ENCODE measurements at places on chromosomes 3 and 15.

DNA sequence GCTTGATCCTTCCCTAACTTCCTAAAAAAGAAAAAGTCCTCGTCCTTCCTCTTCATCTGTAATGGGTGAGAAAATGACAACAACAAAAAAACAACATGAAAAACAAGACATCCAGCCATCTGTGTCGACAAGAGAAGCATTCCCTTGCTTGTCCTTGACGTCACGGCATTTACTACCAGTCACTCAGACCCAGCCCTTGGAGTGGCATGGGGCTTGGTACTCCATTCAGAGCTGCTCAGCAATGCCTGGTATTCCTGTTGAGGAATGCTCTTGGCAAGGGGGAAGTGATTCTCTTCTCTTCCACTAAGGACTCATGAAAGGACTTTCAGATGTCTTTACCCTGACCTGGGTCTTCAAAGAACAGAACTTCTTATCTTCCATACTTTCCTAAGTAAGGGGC is 339.7 kb upstream of the RASGRP1 start:
- no peak for DNase-seq

- DNase-seq = no peak
These were observed 74.1 kb upstream of the SYN2 start for GRCh38 chr3:11930084-11930483.

DNA sequence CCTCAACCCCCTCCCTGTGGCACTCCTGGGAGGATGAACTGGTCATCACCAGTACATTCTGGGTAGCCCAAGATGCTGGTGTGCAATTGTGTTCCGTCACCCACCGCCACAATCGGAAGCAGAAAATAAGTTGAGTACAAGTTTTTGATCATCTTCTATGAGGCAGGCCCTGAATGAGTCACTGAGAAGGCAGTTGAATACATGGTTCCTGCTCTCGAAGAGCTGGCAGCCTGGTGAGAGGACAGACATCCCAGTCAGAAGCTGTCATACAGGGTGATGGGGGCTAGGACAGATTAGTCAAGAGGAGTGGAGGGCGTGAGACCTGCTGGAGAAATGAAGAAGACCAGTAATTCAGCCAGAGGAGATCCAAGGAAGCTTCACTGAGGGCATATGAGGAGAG is 6.2 kb downstream of the CEMIP start:
- DNase-seq = no peak

DNA sequence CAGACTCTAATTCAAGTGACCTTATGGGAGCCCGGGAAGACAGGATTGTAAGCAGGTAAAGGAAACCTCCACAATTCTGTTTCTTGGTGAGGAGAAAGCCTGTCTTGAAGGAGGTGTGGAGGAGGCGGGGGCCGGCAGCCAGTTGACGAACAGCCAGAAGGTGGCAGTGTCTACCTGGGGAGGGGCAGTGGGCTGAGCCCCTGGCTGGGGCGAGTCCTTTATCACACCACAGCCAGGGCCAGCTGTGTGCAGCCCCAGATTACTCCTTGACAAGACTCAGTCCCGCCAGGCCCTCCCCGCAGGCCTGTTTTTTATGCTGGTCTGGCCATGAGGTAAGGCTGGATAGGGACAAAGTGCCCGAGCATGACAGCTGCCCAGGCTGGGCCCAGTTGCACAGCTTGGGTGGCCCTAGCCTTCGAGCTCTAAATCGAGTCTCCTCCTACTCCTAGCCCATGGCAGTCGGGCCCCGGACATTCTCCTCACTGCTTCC is 40.9 kb upstream of the IDH2 start:
- peak; percentile 39 for DNase-seq

- DNase-seq = peak; percentile 19
These were observed 74.6 kb downstream of the TGFBR2 start for GRCh38 chr3:30680789-30681648.

GRCh38 chr15:90810354-90810753 is 58.0 kb upstream of the FURIN start:
- no peak for DNase-seq

GRCh38 chr3:150775001-150775599 is 12.1 kb upstream of the SIAH2 start:
- DNase-seq = no peak

DNA sequence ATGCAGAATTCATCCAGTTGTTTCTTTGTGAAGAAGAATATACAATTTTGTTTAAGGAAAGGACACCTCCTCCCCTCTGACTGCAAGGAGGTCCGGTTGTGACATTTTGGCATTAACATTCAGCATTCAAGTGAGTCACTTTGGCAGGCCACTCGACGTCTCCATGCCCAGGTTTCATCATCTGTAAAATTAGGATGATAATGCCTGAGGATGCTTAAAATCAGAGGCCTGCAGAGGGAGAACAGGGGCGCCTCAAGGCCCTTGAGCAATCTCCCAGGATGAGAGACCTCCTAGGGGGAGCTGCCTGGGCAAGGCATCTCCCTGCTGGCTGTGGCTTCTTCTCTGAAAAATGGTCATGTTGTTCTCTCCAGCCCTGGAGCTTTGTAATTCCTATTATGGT is 236.0 kb downstream of the CACNA2D3 start:
- DNase-seq = no peak

- peak; percentile 63 for DNase-seq
These were observed 4.6 kb downstream of the TMEM266 start for GRCh38 chr15:76064375-76064774.

GRCh38 chr3:21665444-21666100 is 85.4 kb downstream of the ZNF385D start:
- DNase-seq = peak; percentile 54

DNA sequence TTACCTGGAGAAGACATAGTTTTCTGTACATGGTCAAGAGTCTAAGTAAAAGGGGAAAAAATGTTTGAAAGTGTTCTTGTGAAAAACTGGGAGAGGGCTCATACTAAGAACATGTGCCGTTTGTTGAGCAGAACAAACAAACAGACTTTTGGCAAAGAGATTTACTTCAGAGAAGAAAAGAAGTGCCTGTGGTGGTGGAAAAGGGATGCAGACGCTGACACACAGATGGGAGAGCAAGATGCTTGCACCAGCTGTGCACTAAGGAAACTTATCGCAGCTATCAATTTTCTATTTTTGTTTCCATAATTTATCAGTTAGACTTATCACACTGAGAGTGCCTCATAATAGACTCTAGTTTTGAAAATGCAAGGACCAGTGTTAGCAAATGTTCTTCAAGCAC is 259.6 kb upstream of the PDZRN3 start:
- no peak for DNase-seq

- DNase-seq = peak; percentile 8
These were observed 234.2 kb upstream of the MCTP2 start for GRCh38 chr15:93997071-93997658.

GRCh38 chr3:100681496-100681895 is 27.8 kb upstream of the TFG start:
- no peak for DNase-seq

DNA sequence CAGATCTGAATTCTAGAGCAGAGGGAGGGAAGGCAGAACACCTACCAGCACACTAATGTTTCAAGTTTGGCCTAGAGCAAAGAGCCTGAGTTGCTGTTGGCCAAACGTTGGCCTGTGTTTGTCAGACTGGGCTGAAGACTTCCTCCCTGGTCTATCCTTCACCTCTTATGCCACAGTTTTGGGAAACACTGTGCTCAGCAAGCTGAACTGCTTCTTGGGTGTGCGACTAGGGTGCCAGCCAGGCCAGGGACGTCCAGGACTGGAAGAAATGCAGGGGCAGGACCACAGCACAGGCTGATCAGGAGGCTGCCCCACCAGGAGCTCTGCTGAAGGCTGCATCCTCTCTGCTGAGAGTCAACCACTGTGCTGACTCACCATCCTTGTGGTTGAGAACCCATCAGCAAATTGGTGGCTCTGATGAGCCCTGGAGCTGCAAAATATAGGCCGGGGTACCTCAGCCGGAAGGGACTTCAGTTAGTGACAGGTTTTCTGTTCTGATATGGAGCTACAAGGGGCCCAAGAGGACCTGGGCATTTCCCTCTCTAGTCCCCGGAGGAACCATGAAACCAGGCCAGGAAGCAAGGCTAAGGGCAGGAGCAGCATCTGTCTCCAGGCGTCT is 131.6 kb upstream of the RASGRP1 start:
- no peak for DNase-seq

GRCh38 chr3:112875561-112875960 is 28.9 kb upstream of the CD200R1L start:
- DNase-seq = no peak

GRCh38 chr3:178170698-178171535 is 365.3 kb upstream of the KCNMB2 start:
- DNase-seq = no peak

DNA sequence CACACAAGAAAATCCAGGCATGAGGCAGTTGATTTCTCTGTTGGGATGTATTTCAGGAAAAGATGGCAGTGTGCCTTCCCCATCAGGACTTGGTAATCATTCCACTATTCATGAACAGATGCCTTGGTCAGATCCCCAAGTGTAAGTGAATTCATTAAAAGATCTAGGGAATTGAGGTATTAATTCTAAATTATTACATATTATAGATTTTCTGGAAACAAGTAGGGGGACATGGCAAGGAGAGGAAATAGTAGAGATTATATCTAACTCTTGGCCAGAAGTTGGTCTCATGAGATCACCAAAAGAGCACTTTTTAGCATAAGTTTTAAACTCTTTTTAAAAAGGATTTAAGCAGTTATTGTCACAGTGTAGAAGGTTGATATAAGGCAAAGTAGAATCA is 74.4 kb upstream of the MDFIC2 start:
- DNase-seq = no peak

DNA sequence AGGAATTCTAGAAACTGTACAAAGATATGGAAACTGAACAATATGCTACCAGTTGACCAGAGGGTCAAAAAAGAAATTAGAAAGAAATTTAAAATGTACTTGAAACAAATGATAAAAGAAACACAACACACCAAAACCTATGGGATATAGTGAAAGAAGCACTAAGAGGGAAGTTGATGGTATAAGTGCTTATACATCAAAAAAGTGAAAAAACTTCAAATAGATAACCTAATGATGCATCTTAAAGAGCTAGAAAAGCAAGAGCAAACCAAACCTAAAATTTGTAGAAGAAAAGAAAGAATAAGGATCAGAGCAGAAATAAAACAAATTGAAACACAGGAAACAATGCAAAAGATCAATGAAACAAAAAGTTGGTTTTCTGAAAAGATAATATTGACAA is 68.2 kb downstream of the TFDP2 start:
- DNase-seq = no peak

- no peak for DNase-seq
These were observed 34.9 kb upstream of the POLR2M start for GRCh38 chr15:57671636-57672035.

GRCh38 chr3:42349765-42350594 is 60.4 kb downstream of the LYZL4 start:
- DNase-seq = peak; percentile 75

GRCh38 chr3:17979911-17980310 is 237.5 kb upstream of the TBC1D5 start:
- no peak for DNase-seq

DNA sequence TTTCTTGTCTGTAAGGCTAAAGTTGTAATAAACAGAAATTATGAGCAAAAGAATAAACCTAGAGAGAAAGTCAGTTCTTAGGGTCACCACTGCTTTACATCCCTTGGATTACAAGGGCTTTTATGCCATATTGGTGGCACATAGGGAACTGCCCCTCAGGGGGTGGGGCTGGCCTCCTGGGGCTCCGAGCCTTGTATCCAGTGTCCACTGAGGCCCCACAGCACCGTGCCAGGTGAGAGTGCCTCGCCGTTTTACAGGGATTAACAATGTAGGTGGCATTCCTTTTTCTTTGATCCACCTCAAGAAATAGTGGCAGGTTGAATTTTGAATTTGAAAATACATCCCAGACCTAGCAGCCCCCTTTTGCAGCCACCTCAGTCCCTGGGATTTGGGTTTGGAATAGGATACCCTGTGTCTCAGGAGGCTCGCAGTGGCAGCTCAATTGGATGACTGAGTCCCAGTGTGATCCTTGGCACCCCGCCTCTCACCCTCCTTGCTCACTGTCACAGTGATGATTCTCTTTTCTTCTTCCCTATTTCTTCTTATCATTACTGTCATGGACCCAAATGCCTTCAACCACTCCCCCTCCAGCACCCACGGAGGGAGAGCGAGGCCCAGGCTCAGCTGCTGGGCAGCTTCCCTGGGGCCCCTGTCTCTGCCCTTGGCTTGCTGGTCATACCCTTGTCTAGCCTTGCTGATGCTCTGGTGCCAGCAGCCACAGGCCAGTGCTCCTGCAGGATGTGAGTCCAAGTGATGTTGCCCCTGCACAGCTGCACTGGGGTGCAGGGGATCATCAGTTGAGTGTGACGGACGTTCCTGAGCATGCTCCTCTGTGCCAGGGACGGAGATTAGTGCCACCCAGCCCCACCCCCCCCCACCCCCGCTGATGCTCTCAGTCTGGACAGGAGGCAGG is 137.9 kb downstream of the DNAJB8 start:
- no peak for DNase-seq

DNA sequence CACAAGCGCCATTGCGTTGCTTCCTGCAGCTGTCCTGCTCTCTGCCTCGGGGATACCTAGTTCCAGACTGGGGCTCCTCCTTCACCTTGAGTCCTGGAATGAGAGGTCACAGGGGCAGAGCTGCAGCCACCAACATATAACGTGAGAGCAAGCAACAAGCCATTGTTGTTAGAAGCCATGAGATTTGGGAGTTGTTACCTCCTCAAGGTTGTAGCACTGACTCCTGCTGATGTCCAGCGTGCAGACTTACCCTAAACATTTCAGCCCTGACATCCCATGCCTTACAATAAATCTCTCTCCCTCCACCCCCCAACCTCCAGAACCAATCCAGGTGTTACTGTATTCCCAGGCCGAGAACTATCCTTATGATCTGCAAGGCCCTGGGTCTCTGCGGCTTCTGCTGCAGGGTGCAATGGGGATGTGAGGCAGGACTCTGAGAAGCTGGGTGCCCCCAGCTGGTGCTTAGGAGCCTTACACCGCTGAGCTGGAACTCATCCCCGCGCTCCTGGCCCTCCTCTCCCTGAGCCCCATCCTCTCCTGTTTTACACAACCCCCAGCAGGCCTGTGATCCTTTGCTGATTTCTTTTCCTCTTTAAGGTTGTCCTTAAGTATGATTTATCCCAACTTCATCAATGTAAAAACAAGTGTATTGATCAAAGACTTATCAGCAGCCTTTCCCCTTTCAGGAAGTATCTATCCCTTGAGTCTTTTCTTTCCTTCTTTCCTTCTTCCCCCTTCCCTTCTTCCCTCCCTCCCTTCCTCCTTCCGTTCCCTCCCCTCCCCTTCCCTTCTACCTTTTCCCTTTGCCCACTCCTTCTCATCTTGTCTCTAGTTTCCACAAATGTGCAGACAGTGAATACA is 84.2 kb upstream of the ABHD2 start:
- peak; percentile 25 for DNase-seq

- DNase-seq = no peak
These were observed 274.8 kb upstream of the TRIM42 start for GRCh38 chr3:140403079-140403478.

GRCh38 chr3:52469001-52469400 is 13.6 kb downstream of the NISCH start:
- DNase-seq = peak; percentile 98

GRCh38 chr15:54681584-54681983 is 515.2 kb downstream of the RSL24D1 start:
- no peak for DNase-seq

GRCh38 chr3:108004647-108005046 is 86.2 kb downstream of the CD47 start:
- DNase-seq = no peak

Data from G401 (cell line).